ENCODE measurements at places on chromosomes 6 and 20.

GRCh38 chr6:163825033-163825432, 410.5 kb downstream of the QKI start:
- no peak for DNase-seq

DNA sequence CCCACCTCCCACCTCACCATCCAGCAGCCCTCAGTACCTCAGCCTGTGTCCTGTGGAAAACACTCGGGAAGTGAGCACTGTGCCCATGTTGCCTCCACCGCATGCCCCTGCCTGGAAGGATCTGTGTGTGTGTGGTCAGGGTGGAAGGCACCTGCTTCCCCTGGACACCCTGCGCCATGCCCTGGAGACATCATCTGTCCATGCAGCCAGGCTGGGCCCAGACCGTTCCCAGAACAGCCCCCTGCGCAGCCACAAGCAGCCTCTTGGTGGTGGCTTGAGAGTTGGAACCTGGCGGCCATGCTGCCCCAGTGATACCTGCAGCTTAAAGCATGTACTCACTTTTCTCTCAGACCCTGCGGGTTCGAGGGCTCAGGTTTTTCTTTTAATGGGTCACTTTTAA, 34.9 kb upstream of the SLC22A1 start:
- DNase-seq = no peak

DNA sequence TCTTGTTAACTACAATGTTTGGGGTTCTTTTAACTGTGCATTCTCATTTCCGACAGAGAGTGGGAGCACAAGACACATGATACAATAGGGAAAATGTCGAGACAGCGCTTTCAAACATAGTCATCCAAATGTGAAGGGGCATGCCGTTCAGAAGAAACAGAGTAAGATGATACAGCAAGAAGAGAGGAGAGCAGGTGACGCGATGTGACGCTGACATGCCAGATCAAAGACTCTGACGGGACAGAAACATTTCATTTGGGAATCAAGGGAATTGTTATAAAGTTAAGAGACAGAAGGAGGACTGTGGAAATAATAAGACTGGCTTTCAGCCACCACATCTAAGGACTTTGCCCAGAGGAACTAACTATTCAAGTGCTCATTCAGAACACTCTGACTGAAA, 117.4 kb downstream of the FAXC start:
- no peak for DNase-seq

GRCh38 chr6:97023982-97024381, 99.5 kb downstream of the KLHL32 start:
- no peak for DNase-seq

- no peak for DNase-seq
Measured at GRCh38 chr6:38088829-38089228, 269.3 kb downstream of the ZFAND3 start.

DNA sequence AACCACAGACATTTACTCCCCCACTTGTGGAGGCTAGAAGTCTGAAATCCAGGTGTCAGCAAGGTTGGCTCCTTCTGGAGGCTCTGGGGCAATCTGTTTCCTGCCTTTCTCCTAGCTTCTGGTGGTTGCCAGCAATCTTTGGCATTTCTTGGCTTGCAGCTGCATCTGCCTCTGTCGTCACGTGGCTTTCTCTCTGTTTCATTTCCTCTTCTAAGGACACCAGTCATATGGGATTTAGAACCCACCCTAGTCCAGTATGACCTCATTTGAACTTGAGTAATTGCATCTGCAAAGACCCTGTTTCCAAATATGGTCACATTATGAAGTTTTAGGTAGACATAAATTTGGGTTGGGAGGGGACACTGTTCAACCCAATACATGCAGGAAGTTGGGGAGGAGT, 56.2 kb upstream of the EPB41L1 start:
- DNase-seq = no peak

DNA sequence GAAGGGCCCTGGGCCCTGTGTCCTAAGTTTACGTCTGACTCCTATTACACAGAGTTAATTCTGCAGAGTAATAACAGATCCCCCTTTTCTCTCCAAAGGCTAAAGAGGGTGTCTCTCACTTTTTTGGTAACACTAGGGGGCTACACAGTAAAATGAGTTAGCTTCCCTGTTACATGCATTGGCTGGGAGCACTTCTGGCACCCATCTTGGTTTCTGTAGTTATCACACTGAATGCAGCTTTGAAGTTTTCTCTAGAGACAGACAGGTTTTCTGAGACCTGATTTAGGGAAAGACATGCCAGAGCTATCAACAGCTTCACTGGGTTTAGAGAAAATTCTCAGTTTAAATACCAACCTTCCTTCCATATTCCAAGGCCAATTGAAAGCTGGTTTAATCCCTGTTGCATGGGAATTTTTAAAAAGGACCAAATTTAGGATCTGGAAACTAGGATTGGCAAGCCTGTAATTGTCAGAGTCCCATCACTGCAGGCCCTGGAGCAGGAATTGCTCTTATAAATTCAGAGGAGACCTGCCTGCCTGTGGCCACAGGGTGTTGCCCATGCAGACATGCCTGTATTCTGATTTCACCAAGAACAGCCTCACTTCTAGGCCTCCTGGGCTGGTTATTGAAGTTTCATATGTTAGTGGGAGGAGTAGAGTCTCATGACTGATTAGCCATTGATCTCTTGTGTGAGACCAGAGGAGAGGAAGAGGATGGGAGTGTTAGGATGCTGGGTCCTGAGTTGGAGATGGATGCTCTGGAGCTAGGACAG, 29.4 kb downstream of the RNF8 start:
- no peak for DNase-seq

DNA sequence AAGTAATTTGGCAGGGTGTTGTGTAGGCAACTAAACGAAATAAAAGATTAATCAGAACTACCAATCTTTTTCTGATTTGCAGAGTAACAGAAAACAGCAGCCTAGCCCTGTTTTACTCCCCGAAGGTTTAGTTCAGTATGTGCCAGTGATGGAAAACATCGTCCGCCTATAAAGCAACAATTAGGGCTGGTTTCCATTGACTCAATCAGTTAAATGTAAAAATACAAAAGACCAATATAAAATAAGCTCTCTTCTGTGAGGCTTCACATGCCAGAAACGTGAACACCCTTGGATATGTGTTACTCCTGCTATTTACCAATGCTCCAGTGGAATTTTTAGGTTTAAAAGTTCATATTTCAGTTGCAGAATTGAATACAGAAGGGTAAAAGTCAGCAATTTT, 210.5 kb upstream of the RSPO3 start:
- DNase-seq = no peak

DNA sequence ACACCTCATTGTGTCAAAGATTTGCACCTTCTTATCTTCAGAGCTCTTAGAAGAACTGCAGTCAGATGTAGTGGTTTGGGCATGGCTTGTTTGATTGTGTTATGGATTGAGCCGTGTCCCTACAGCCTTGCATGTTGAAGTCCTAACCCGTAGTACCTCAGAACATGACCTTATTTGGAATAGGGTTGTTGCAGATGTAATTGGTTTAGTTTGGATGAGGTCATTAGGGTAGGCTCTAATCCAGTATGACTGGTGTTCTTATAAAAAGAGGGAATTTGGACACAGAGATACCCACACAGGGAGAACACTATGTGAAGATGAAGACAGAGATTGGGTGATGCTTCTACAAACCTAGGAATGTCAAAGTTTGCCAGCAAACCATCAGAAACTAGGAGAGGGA, 35.4 kb upstream of the PHACTR2 start:
- no peak for DNase-seq

DNA sequence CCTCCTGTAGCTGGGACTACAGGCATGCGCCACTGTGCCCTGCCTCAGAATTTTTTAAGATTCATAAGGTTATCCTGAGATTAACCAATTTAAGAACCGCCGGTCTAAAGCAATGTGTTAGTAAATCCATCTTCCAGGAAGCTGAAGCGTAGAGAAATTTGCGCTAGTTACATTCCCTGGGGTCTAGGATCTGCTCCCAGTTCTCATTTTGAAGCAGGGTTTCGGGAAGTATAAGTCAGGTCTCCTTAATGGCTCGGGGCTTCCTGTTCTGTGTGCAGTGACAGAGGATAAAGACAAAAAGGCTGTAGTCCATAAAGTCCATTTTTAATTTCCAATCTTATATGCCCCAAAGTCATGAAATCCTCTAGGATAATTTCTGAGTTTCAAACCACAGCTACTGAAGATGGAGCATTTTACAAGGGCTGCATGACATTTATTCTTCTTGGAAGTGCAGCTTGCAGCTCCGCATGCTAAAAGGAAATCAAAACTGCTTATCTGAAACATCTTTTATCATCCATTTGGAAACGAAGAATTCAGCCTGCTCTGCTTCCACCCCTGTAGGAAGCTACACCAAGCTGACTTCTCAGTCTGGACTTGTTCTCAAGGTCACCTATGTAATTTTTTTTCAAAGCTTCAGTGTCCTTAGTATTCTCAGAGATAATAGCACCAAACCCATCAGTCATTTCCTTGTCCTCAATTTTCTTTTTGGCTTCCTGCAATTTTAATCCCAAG, 326.1 kb downstream of the PRL start:
- no peak for DNase-seq

- DNase-seq = no peak
Measured at GRCh38 chr20:37308086-37309050, 18.9 kb downstream of the MANBAL start.

- no peak for DNase-seq
Measured at GRCh38 chr6:89723046-89723445, 84.5 kb upstream of the LYRM2 start.

- DNase-seq = peak; percentile 96
Measured at GRCh38 chr6:71420693-71421328, 132.2 kb downstream of the OGFRL1 start.

DNA sequence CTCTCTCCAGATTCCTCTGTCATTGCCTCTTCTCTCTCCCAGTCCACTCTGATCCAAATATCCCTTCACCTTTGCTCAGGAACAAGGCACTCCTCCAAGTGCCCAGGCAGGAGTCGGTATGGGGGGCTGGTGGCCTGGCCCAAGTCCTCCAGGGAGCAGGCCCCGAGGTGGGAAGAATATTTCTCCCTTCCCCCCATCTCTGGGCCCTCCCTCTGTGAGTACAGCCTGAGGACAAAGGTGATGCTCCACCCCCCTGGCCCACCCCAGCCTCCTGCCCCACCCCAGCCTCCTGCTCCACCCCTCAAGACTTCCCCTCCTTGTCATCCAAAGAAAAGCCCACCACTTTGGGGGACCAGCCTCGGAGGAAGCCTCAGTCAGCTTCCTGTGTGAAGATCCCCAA, 96.9 kb downstream of the NCR2 start:
- no peak for DNase-seq

DNA sequence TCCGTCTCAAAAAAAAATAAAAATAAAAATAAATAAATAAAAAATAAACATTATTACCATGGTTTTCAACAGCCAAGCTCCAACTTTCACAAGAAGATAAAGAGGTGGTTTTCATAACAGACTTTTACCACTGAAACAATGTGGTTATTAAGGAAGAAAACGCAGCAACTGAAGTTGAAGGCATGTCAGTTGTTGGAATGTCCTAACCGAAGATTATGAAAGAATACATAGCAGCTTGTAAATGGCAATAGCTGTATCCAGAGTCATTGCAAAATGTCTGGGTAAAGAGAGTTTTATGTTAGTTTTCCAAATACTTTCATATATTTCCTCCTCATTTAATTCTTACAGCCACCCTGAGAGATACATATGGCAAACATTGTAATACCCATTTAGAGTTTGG, 161.6 kb upstream of the MARCKS start:
- peak; percentile 74 for DNase-seq

DNA sequence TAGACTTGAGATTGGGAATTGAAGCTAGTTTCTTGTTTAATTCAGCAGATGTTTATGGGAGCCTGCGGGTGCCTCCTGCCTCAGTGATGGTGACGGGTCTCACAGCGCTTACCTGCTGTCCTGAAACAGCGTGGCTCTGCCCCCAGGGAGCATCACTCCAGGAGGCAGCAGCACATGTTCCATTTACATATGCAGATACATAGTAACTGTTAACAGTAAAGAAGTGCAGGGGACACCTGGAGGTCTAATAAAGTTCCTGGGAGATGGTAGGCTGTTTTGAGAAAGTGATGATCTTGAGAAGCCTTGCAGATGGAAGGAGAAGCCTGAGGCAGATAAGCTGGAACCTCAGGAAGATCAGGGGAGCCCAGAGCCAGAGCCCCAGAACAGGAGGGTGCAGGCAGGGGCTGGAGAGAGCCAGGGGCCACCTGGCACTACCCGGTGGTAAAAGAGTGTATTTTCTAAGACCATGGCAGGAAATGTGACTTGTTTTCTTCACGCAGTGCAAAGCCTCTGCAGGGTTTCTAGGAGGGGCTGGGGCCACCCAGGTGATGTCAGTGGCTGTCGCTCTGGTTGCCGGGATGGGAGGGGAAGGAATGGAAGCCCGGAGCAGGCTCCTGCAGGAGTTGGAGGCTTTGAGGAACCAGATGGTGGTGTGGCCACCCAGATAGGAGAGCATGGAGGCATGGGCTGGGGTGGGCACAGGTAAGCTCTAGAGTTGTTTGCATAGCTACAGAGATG, 24.2 kb upstream of the KIF25 start:
- no peak for DNase-seq

GRCh38 chr6:136158971-136159370, 91.1 kb downstream of the MTFR2 start:
- DNase-seq = no peak

DNA sequence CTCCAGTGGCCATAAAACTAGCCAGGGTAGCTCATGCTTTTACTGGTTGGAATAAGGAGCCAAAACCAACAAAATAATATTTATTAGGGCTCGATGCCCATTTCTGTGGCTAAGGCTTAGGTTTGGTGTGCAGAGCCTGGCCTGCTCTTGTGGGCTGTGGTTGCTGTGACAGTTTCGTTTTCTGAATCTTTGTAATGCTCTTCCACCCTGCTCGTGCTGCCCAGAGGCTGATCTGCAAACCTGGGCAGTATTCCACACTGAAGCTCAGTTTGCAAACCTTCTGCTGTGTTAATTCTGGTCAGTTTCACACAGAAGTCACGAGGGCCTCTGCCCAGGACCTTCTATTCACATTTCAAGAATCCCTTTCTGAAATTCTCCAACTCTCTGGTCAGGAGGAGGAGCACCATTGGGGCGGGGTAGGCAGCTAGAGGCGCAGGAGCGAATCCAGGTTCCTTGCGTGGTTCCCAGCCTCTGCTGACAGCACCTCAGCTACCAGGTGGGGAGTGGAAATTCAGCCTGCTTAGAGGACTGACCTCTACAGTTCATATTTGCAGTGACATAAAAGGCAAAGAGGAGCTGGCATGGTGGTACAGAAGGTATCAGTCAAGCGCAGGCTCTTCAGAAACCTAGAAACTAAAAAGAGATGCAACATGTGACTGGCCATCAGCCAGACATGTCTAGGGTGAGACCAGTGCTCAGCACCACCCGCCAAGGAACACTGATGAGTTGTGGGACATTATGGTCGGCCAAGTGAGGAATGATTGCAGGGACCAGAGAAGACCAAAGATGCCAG, 14.3 kb upstream of the C20orf144 start:
- no peak for DNase-seq

DNA sequence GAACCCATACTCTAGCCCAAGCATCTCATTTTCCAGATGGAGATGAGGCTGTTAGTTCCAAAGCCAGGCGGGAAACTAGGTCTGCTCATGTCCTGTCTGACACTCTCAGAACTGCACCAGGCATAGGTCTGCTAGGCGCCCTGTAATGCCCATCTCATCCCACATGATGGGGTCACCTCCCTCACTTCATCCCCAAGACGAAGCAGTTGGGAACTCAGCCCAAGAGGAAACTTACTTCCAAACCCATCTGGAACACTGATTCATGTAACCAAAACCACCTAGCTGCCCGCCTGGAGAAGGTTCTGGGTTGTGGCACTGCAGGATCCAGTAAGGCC, 119.4 kb upstream of the PRND start:
- peak; percentile 16 for DNase-seq

GRCh38 chr6:13205106-13205505, 123.2 kb downstream of the TBC1D7 start:
- no peak for DNase-seq

GRCh38 chr6:39432330-39433025, 110.0 kb upstream of the KCNK16 start:
- DNase-seq = no peak

- no peak for DNase-seq
Measured at GRCh38 chr6:106281088-106281487, 44.5 kb downstream of the ATG5 start.
